Keratinocyte (primary cell): ENCODE measurements at places on chromosomes 3 and 15. TPM values are rescaled to one million over a fixed set of nuclear protein-coding genes. Genes with fewer than 3 reads are reported as not detected.

DNA sequence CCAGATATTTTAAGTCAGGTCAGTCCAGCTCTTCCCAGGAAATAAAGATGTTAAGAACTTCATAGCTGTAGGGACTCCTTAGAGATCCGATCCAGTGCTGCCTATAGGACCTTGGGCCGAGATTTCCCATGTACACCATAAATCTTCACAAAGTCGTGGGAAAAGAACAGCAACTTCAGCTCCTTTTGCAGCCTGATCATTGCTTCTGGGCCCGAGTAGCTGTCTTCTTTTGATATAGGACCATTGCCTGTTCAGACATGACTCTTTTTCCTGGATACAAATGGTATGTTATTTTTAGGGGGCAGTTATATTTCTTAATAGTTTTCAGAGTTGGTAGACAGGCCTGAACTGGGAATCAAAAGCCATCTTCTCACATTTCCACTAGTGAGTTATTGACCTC is 20.5 kb downstream of the IL1RAP start:
- no peak for DNase-seq

DNA sequence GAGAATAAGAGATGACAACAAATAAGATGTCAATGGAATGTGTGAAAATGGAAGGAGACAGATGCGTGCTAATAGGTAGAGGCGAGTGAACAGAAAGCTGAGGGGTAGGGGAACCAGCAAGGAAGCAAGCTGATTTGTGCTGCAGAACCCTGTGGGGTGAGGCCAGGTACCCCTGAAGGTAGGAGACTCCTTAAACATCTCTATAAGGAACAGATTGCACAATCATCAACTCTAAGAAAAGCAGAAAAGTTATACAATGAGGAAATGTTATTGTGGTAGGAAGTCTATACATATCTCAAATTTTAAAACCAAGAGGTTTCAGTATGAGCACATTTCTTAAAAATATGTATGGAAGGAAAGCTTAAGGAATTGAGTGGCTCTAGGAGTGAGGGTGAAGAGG is 315.0 kb upstream of the TPM1 start:
- DNase-seq: no peak

GMNC gene
- 0.04 TPM in 1 of 3 replicates, not detected in the others for polyA plus RNA-seq

DNA sequence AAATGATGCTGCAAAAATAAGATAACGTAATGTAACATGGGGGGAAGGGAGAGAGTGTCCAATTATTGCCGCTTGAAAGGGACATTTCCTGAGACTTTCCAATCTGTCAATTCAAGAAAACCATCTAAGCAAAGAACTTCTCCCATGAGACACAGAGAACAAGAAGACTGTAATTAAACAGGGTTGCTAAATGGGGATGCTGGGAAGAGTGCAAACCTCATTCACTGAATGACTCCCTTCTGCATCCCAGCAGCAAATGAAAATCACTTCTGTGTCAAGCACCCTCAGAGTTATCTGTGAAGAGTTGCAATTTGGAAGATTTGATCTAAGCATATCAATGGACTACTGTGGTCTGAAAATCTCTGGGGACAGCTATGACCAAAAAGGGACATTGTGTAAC is 3.6 kb downstream of the RFT1 start:
- no peak for DNase-seq

DNA sequence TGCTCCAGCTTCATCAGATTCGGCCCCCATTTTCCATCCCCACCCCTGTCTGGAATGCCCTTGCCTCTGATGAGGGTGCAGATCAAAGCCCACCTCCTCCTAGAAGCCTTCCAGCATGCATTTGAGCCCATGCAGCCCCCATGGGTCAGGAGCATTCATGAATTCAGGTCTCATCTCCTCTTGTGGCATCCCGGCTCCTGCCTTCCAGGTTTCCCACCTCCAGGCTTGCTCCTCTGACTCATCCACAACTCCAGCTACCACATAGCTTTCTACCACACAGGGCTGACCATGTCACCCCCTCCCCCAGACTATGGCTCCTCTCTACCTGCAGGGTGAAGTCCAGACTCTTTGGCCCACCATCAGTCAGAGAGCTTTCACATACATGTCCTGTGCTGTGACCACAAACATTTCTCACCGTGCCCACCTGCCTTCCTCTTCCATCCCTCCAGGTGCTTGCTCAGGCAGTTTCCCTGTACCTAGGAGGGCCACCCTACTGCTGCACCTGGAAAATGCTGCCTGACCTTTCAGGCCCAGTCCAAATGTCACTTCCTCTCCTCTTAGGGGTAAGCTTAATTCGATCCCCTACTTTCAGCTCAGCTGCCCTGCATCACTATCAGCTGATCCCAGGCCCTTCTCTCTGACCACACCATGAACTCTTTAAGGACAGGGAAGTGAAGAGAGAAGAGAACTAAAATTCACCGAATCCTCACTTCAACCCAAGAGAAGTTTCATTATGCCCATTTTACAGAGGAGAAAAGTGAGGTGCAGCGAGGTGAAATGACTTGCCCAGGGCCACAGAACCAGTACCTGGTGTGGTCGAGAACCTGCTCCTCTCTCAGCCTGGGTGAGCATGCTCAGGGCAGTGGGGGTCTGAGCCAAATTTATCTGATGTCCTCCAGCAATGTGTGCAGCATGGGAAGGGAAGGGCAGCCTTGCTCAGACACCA is 13.7 kb upstream of the FGD5 start:
- no peak for DNase-seq

- no peak for DNase-seq
These were observed 8.7 kb upstream of the CPA3 start for GRCh38 chr3:148856384-148856783.

DNA sequence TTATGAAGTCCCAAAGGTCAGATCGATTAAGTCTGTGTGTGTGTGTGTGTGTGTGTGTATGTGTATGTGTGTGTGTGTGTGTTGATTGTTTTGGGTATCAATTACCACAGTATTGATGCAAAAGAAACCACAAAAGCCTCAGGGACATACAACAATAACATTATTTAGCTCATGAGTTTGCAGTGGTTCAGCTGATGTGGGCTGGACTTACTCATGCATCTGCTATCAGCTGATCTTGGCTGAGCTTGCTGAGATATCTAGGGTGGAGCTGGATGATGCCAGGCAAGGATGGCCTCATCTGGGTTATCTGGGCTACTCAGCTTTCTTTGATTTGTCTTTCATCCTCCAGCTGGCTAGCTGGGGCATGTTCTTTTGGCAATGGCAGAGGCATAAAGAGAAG is 82.4 kb upstream of the PRR23C start:
- peak; percentile 83 for DNase-seq

GRCh38 chr3:87982421-87982820 is 76.4 kb downstream of the CGGBP1 start:
- DNase-seq: no peak

DNA sequence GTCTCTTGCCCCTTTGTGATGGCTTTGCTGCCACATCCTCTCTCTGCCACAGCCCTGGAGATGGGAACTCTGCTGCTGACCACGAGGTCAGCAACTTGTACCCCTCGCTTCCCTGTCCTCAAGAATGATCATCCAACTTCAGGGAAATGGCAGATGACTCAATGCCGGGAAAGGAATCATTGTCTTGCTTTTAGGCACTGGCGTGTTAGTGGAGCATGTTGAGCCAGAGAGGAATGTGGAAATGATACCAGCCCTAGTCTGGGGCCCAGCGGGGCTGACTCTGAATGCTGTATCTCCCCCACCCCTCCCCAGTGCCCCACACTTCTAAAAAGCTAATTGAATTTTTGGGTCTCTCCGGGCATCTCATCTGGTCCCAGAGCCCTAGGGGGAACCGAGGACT is 184.9 kb upstream of the BHLHE40 start:
- DNase-seq: no peak

DNA sequence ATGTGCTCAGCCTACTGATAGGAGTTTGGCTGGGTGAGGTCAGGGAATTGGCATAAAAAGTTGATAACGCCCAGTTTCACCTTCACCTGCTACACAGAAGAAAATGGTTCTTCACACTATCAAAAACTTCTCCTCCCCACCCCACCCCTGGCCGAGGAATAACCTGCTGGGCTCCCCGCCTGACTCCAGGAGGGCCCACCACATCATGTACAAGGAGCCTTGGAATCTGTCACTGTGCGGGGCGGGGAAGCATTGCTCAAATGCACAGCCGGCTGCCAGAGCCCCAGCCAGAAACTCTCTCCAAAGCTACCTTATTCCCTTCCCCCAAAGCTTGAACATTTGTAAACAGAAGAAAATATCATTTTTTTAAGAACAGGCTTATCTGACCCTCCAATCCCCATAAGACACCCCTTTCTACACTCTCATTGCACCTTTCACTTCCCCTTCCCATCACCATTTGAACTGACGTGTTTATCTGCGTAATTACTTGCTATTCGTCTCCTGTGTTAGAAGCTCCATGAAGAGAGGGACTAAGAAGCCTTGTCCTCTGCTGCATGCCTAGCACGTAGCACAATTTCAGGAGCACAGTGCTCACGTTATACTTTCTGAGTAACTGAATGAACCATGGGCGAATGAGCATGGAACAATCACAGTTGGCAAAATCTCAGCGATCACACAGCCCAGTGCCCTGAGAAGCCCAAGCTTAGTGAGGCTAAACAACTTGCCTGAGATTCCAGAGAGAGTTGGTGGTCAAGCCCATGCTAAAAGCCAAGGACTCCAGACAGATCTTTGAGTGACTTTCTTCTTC is 82.9 kb downstream of the HES1 start:
- DNase-seq: no peak

GRCh38 chr15:40052604-40053003 is 13.6 kb upstream of the SRP14 start:
- DNase-seq: no peak

DNA sequence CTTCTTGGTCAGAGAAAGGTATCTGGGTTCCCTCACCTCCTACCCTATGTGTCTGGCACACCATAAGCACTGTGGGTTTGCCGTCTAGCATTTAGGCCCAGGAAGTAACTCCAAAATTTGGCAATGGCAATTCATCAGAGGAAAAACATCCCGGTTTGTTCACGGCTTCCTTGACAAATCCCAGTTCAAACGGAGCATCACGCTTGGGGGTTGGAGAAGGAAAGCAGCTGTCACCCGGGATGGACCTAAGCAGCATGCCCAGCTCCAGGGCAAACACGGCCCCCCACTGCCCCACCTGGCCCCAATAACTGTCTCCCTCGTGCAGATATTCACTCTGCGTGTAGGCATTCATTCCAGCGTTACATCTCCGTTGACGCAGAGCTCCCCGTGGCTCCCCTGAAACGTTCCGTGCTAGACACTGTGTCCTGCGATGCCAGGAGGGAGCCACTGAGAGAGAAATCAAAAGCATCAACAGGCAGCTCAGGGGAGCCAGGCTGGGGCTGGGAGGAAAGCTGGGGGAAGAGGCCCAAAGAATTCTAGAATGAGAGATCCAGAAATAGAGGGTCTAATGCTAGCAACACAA is 41.4 kb downstream of the NTRK3 start:
- no peak for DNase-seq

- DNase-seq: no peak
These were observed 35.7 kb downstream of the CLK3 start for GRCh38 chr15:74651242-74651741.

DNA sequence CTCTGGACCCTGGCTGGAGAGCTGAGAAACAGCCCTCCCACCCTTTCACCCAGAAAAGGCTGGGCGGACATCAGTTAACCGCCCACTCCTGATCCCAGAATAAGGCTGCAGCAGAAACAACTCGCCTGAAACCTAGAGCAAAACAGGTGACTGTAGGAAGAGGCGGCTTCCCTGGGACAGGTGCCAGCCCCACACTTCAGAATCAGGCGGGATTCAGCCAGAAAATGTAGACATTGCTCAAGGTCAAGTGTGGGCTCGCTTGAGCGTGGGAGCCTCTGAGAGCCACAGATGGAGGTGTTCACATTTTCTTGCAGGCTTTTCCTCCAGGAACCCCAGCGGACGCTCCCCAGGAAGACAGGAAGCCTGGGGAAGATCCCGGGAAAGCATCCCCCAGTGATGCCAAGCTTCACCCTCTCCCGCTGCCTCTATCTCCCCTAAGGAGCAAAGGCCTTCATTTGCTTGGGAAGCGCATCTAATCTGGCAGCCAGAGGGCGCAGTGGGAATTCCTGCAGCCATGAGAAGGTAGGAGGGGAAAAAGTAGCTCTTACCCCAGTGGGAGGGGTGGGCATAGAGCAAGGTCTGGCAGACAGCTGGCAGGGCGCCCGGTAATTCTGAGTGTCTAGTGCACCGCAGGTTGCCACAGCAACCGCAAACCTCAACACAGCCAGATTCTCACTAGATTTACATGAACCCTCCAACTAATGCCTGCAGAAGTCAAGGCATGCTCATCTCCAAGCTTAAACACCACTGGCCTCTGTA is 77.7 kb downstream of the OCA2 start:
- no peak for DNase-seq

DNA sequence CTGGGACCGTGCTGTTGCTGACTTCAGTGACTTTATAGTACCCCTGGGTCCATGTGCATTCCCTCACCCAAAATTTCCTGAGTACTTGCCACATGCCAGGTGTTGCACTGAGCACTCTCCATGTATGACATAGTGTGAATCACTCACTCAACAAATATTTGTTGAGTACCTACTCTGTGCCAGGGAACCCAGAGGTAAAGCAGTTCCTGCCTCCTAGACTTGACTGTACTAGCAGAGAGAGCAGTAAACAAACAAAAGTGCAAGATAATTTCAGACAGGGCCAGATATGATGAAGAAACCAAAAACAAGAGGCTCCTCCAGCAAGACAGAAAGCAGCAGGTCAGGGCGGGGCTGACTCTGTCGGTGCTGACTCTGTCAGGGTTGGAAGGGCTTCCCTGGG is 12.2 kb downstream of the TGM4 start:
- peak; percentile 93 for DNase-seq

DNA sequence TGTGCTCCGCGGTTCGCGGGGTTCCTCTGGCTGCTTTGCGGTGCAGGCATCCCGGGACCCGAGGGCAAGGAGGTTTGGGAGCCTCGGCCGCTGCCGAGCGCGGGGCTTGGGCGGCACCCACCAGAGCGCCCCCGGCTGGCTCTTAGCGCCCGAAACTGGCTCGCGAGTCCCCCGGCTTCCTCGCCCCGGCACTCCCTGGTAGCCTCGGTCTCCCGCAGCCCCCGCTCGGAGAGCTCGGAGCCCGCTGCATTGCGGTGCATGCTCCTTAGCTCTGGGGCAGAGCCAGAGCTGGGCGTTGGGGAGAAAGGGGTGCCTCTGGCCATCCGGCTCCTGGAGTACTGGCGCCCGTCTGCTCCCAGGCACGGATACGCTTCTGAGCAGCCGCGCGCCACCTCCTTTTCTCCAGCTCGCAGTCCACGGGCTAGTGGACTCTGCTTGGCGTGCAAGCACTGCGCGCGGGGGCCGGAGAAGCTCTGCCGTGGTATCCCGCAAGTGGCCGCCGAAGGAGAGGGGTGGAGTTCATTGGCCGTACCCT is 753 bp downstream of the EPHB1 start:
- no peak for DNase-seq

DNA sequence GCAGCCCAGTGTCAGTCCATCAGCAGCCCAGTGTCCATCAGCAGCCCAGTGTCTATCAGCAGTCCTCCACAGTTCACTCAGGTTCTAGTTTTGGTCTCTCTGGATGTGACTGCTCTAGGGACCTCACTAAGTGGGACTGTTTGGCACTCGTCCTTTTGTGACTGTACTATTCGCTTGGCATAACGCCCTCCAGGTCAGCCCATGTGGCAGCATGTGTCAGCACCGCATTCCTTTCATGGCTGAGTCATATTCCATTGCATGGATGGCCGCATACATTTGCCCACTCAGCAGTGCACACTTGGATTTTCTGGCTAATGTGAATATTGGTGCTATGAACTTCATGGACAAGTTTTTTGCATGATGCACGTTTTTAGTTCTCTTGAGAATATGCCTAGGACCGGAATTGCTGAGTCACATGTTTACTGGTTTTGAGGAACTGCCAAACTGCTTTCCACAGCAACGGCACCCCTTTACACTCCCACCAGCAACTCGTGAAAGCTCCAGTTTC is 16.4 kb downstream of the CHST13 start:
- peak; percentile 33 for DNase-seq

AGBL1 gene
- not detected in 3 replicates for polyA plus RNA-seq

GRCh38 chr3:128984596-128984995 is 9.3 kb downstream of the CFAP92 start:
- DNase-seq: peak; percentile 78
